ENCODE measurements at places on chromosomes 7 and 10.

DNA sequence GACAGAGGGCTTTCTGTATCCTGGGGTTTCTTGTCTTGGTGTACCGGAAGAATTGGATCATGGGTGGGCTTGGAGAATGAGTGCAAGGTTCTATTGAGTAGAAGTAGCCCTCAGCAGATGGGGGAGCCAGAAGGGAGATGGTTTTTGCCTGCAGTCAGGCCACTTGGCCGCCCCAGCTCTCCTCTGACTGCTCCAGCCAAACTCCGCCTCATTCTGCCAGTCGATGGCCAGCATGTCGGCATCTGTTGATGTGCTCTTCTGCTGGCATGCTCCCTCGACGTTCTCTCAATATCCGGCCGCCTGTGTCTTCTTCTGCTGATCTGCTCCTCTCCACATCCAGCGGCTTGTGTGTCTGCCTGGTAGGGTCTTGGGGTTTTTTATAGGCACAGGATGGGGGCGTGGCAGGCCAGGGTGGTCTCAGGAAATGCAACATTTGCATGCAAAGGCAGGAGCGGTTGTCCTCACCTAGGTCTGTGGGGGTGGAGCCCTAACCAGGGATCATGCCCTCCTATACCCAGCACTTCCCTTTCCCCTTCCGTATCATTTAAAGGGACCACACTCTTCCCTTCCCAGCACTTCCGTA, 40.2 kb upstream of the TNS3 start:
- no peak for DNase-seq

DNA sequence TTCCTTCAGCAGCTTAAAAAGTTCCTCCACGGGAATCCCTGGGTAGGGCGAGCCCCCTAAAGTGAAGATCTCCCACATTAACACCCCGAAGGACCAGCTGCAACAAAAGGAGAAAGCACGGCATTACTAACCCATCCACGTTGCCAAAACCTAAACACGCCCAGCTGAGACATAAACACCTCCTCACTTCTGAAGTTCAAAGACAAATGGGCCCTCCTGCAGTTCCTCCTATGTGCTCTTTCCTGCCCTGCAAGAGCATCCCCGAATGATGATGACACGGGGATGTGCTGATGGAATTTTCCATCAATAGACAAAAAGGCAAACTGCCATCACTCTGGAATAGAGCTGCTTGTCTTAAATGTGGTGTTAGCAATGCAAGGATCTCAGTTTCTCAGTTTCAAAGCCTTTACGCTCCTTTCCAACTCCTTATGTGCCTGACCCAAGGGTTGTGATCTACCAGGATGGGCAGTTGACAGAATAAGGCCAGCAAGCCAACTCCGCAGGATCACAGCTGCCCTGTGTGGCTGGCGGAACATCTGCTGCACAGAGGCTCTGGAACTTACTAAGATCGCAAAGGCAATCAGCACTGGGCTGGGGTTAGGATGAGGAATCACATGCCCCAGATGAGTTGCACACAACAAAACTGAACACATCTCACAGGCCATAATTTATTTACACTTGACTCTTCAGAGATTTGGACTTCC, 112.7 kb downstream of the FGFR2 start:
- DNase-seq: no peak

GRCh38 chr7:157407512-157408257, 70.9 kb downstream of the DNAJB6 start:
- no peak for DNase-seq

DNA sequence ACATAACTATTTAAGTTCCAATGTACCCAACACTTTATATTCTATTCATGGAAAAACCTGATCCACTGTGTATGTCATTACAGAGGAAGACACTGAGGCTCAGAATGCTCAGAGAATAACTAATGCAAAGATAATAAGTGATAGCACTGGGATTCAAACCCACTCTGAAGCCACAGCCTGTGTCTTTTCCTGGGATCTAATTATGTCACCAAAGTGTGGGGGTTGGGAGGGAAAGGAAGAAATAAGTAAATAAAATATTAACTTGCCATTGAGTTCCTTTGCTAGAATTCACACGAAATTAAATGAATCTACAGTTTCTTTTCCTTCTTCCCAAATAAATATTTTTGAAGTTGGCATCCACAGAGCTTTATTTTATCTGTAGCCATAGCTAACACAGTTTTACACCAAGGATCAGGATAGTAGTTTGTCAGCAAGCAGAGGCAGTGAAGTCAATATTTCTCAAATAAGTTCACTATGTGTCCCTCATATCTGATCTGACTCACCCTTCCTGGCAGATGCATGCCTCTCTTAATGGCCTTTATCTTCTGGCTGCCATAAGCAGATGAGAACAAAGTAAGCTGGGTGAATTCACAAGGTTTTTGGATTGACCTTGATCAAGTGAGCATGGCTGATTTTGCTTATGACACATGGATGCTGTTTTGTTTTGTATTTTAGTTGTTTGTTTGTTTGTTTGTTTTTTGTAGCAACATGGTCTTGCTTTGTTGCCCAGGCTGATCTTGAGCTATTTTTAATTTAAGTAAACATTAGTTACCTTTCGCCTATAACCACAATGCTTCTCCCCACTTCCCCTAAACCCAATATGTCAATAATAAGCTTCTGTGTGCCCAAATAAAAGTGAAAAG, 6.3 kb downstream of the RAPGEF5 start:
- no peak for DNase-seq

DNA sequence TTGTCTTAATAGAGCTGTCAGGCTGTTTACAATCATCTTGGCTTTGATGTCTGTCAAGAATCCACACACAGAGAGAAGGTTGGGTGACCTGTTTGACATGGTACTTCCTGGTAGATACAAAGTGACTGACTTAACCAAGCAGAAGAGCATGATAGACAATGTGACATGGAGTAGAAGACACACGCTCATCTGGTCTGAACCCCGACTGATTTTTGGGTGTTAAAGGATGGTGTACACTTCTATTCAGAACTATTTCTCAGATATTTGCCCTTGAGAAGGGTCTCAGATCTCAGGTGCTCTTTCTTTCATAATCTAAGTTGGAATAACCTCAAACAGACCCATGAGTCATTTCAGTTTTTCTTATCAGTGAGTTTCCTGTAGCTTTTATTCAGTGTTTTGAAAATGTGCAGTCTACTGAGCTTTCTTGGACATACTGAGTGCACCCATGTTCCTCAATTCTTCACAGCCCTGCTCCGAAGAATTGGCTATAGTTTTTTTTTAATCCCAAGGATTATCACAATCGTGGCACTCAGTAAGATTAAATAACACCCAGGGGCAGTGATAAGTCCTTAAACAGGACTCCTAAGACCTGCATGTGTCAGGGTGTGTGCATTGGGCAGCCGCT, 46.4 kb upstream of the NXPH1 start:
- DNase-seq: no peak

DNA sequence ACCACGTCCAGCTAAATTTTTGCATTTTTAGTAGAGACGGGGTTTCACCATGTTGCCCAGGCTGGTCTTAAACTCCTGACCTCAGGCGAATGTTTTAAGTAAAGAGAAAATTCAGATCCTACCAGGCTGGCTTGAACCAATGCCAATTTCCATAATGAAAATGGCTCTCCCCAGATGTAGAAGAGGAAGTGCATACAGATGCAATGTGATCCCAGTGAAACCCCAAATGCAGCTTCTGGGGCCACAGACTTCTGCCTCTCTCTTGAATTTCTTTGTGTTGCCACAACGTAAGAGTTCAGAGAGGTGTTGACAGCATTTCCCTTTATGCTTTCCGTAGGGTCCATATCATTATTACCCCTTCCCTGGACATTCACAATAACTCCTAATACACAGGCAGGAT, 29.6 kb upstream of the GOT1 start:
- DNase-seq: no peak

- DNase-seq: no peak
Measured at GRCh38 chr7:132592936-132593335, 16.7 kb upstream of the PLXNA4 start.

GRCh38 chr10:70679498-70679897, 7.2 kb downstream of the ADAMTS14 start:
- no peak for DNase-seq

DNA sequence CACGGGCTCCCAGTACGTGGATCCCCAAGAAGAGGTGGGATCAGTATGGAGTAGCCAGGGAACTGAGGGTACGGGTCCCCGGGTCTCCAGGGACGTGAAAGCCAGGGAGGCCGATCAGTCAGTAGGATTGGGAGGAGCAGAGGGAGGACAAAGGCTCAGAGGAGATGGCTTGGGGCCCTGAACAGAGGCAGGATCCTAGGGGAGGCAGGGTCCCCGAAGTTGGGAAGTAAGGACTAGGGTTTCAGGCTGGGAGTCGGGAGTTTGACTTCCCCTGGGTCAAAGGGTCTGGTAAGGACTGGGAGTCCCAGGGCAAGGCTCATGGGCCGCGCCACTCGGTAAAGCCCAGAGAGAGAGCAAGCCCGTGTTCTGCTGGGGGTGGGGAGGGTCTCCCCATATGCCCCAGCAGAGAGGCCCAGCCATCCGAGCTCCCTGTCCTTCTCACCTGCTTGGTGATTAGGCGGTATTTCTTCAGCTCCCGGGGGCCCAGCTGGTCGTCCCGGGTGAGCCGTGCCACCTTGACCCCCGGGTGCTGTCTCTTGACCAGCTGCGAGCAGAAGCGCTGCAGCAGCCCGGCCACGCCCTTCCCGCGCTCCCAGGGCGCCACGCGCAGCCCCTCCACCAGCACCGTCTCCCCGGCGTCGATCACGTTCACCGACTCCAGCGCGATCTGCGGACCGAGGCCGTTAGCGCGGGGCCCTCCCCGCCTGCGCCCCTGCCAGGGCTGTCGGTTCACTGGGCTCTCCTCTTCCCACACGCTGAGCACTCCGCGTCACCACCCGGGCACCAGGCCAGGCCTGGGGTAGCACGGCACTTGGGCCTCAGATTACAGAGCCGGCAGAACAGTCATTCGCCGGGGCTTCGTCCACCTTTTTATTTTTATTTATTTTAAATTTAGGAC, 7.0 kb downstream of the NAT16 start:
- no peak for DNase-seq

DNA sequence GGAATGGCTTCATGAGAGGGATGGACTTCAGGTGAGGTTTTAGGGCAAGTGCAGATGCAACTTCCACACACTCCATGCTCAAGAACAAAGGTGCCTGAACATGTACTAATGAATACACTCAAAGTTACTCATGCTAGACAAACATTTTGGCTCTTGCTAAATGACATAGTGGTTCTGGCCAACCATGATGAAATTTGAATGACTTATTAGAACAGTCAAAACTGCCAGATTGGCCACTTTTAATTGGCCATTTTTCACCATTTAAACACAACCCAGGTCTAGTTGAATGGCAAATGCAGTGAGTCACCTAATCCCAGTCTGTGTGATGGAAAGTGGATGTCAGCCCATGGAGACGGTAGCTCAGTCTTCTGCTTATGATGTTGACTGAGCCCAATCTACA, 4.9 kb upstream of the PTPRN2 start:
- DNase-seq: no peak

DNA sequence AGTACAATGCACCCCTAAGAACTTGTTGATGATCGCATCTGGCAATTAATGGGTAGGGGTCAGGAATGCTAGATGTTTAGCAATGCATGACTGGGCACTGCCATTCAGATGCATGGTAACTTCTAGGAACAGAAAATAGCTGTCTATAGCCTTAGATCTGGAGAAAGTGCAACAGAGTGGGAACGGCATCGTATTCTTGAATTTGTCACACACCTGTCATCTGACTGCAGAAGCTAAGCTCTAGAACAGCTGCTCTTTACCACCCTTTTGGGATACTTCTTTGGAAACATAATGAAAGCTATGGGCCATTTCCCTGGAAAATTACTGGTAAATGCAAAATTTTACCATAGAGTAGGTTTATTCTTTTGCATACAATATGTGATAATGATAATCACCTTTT, 118.1 kb downstream of the SLC25A13 start:
- no peak for DNase-seq

DNA sequence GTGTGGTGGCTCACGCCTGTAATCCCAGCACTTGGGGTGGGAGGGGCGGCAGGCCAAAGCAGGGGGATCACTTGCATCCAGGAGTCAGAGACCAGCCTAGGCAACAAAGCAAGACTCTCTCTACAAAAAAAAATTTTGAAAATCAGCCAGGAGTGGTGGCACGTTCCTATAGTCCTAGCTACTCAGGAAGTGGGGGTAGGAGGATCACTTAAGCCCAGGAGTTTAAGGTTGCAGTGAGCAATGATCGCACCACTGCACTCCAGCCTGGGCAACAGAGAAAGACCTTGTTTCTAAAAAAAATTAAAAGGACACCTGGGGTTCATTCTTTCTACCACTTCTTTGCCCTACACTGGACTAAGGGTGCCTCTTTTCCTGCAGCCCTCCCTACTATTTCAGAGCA, 15.1 kb downstream of the WAPL start:
- no peak for DNase-seq

DNA sequence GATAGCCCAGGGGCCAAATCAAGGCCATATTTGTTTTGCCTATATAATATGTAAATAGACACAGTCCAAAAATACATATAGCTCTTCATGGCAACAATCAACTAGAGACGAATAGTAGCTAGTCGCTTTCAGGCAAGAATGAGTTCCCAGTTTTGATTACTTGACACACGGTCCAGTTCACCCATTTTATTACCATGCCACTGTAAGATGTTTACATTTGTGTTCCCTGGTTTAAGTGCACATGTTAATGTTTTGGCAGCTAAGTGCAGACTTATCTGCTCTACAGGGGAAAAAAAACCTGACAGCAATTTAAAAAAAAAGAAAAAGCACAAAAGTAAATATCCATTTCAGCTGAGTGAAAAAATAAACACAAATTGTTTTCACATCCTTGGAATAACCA, 213.1 kb downstream of the TPK1 start:
- no peak for DNase-seq

DNA sequence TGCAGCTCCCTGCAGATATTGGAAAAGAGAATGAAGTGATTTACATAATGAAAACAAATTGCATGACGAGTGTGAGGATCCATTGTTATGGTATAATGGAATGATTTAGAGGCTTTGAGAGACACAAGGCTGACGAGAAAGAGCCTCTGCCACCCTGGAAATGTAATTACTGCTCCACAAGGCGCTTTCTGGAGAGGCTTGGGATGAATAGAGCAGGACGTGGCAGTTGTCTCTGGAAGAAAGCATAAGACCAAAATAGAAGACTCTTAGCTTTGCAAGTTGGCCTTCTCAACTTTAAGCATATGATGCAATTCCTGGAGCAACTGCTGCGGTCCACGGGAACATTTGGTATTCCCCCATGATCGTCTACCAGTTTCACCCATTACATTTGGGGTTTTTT, 181.9 kb upstream of the TCF7L2 start:
- DNase-seq: no peak

DNA sequence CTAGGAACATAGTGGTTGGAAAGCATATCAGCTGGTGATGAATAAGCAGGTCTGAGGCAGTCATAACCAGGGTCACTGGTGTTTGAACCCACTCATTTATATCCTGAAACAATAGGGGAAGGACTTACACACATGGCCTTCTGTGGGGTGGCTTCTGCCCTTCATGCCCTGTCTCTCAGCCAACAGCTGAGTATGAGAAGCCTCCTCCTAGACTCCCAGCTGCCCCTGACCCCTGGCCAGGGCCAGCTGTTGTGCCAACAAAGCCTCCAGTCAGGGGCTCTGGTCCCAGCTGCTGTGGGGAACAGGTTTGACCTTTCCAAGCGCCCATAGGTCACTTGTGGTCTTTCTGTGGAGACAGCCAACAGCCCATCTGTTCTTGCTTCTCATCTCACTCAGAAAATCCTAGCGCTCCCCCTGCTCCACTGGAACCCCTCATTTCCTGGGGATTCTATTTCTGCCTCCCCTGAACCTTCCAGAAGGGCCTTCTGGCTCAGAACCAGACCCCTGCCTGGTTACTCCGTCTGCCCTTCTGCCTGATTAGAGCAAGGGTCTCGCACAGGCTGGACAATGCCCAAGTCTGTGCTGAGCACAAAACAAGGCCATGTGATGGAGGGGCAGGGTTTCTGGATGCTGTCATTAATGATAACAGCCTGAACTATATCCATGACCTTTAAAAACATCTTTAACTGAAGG, 9.7 kb upstream of the PURB start:
- no peak for DNase-seq

Data from activated CD4-positive, alpha-beta T cell treated with anti-CD3 and anti-CD28 coated beads, Interleukin-2, amount 50 U/mL, for 24 hours (primary cell).